Chondrocyte (in vitro differentiated cells): ENCODE measurements at places on chromosomes 12 and 14. TPM values are rescaled to one million over a fixed set of nuclear protein-coding genes. Genes with fewer than 3 reads are reported as not detected.

DNA sequence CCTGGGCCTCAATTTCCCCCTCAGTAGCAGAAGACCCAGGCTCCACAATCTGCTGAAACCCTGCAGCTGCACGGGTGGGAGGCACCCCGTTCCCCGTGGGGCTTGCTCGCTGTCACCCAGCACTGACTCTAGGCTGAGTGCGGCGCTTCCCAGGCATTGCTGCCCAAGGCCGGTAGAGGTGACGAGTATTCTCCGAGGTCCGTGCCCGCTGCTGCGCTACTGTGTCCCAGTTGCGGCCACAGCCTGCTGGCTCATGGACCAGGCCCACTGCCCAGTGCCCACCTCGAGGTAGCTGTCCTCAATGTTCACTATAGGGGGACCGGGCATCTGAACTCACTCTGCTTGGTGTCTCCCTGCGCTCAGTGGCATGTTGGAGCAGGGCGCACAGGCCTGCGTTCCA, 74.7 kb downstream of the GSC start:
- no peaks in the 10 kb centered on the region for H3K36me3 ChIP-seq
- no peak overlapping the region for H3K27ac ChIP-seq
- DNase-seq: no peak
- H3K27me3 ChIP-seq: peaks cover 12% of the 10 kb centered on the region

VRTN gene
- total RNA-seq: not detected in 3 replicates

DNA sequence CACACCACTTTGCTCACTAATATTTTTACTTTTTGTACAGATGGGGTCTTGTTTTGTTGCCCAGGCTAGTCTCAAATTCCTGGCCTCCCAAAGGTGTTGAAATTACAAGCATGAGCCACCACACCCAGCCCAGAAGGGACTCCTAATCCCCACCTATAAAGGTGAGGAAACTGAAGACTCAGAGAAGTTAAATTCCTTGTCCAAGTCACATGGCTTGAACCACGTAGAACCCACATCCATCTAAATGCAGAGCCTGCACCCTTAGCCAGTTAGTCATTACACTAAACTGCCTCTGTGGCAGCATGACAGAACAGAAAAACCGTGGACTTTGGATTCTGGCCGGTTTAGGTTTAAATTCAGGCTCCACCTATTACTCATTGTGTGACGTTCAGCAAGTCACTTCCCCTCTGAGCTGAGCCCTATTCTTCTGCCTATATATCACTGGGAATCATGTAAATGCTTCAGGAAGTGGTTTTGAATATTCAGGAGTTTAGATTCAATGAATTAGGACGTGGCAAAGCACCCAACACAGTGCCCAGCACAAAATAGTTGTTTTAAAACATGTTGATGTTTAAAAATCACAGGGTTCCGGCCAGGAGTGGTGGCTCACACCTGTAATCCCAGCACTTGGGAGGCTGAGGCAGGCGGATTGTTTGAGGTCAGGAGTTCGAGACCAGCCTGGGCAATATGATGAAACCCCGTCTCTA, 3.0 kb upstream of the CORO1C start:
- DNase-seq: no peak
- peak overlapping the region; percentile 90 for H3K27ac ChIP-seq
- H3K27me3 ChIP-seq: no peaks in the 10 kb centered on the region
- H3K4me1 ChIP-seq: peaks cover 17% of the 10 kb centered on the region
- no peak overlapping the region for H3K4me3 ChIP-seq
- no peaks in the 10 kb centered on the region for H3K36me3 ChIP-seq

LRFN5 gene
- total RNA-seq: 0.10 TPM in 1 of 3 replicates, not detected in the others

TUBA1A gene
- total RNA-seq: 431 to 551 TPM (median 437 TPM) in 3 replicates

LRTM2 gene
- total RNA-seq: not detected in 3 replicates

DNA sequence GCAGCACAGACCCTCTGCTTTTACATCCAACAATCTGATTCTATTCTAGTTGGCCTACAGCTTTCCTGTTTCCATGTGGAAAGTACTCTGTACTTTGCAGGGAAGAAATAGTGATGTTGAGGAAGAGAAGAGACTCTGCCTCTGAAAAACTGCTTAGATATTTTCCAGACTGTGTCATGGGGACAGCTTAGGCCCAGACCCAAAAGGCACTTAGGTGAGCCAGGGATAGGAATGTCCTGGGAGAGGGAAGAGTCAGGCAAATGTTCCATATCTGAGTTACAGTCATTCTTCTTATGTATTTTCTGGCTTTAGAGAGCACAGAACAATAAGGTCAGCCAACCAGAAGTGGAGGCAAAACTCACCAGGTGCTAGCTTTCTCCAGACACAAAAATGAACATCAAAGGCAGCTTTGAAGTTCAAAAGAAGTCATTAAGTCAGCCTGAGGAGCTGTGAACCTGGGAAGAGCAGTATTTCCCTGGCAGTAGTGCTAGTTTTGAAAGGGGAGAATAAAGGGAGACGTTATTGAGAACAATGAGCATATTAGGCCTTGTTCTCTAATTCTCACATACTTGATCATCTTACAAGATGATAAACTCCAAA, 199.7 kb upstream of the LMNTD1 start:
- H3K27ac ChIP-seq: no peak overlapping the region
- no peaks in the 10 kb centered on the region for H3K4me1 ChIP-seq
- DNase-seq: no peak

GRCh38 chr14:84591827-84592445, 938.0 kb upstream of the FLRT2 start:
- DNase-seq: no peak
- no peaks in the 10 kb centered on the region for H3K36me3 ChIP-seq
- no peak overlapping the region for H3K27ac ChIP-seq
- no peaks in the 10 kb centered on the region for H3K27me3 ChIP-seq
- no peak overlapping the region for H3K4me3 ChIP-seq

DNA sequence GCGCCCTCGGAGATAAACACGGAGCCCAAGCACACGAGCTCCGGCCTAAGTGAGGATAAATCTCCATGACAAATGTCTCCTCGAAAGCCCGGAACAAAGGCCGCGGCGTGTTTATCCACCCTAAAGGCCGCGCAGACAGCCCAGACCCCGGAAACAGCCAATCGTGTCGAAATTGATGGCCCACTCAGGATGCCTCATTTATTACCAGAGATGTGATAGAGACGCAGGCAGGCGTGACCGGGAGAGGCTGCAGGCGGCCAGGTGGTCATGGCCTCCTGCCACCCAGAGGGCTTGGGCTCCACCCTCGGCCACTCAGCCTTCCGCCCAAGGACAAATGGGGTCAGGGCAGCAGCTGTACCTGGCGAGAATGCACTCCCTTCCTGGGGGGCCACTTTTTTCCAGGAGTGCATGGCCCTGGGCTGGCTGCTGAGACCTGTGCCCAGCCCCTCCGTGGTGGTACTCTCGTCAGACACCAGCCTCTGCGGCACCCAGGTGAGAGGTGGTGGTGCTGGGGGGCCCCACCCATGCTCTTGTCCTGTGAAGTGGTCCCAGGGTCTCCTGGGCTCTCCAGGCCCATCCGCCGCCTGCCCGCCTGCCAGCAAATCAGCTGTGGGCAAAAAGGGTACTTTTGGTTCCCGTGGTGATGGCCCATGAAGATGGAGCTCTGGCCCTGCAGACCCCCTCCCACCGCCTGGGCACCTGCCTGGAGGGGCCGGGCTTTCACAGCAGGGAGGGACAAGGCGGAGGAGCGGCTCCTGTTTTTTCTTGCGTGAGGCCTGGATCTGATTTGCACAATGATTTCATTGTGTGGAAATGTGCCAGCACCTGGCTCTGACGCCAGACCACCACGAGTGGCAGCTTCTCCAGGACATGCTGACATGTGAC, 211.5 kb upstream of the C14orf180 start:
- no peaks in the 10 kb centered on the region for H3K4me1 ChIP-seq
- DNase-seq: peak; percentile 86
- H3K27ac ChIP-seq: no peak overlapping the region
- H3K4me3 ChIP-seq: no peak overlapping the region

- no peak overlapping the region for H3K4me3 ChIP-seq
- DNase-seq: no peak
- no peaks in the 10 kb centered on the region for H3K27me3 ChIP-seq
- H3K27ac ChIP-seq: no peak overlapping the region
- peaks cover 11% of the 10 kb centered on the region for H3K4me1 ChIP-seq
These were observed 16.4 kb upstream of the GSG1 start for GRCh38 chr12:13119826-13120225.

KIAA0586 gene
- 14.0 to 25.6 TPM (median 14.5 TPM) in 3 replicates for total RNA-seq

DNA sequence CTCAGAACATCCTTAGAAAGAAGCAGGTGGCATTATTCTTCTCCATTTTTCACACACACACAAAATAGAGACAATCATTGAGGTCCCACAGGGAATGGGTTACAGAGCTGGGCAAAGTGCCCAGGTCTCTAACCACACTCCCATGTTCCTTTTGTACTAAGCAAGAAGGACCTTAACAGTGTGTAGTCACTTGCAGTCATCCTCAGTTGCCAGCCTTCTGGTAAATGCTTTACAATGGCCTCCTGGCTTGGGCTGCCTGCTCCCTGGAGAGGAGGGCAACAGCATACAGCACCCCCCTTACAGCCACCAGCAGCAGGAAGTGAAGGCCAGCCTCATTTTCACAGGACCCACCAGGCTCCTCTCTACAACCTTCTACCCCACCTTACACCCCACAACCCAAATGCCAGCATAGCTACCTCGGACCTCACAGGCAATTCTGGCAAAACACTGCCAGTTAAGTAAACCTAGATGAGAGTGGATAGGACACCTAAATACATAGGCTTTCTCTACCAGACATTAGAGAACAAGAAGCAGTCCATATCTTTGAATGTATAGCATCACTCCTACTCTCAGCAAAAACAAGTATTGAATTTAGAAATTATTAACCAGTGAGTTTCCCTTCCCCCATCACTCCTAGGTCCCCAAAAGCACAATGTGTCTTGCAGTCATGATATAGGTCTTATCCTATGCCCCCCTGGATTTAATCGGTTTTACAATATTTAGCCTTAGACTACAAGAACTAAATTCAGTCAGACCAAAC, 88.1 kb downstream of the PPP2R5E start:
- no peak for DNase-seq
- no peaks in the 10 kb centered on the region for H3K27me3 ChIP-seq
- H3K4me1 ChIP-seq: peaks cover 14% of the 10 kb centered on the region
- no peak overlapping the region for H3K4me3 ChIP-seq
- H3K36me3 ChIP-seq: no peaks in the 10 kb centered on the region

DNA sequence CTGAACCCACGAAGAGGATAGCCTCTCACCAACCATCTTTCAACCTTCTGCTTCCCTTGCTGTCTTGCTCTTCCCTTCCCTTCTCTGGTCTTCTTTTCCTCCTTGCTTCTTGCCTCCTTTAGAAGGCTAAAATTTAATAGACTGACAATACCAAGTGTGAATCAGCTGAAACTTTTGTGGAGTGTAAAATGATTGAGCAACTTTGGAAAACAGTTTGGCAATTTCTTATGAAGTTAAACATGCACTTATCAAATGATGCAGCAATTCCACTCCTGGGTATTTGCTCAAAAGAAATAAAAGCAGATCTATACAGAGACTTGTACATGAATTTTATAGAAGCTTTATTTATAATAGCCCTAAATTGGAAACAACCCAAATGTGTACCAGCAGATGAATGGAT, 3.3 kb upstream of the KRT86 start:
- no peak overlapping the region for H3K27ac ChIP-seq
- no peak for DNase-seq
- H3K36me3 ChIP-seq: no peaks in the 10 kb centered on the region
- peaks cover 13% of the 10 kb centered on the region for H3K27me3 ChIP-seq
- H3K4me1 ChIP-seq: peaks cover 9% of the 10 kb centered on the region

DNA sequence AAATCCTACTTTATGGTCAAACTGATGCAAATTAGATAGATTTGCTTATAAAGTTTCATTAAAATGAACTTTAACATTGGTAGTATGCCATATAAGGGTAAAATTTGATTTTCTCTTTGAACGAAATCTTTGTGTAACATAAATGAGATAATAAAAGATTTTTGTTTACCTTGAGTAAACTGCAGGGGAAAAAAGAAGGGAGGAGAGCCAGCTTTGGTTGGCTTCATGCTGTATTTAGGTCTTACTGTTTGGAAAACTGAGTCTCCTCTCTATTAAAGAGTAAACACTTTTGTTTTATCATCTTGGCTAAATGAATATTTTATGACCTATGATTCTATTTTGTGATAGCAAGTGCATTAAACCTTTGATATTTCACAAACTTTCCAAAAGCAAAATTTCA, 267.6 kb downstream of the IPO8 start:
- H3K27ac ChIP-seq: no peak overlapping the region
- no peak for DNase-seq
- no peaks in the 10 kb centered on the region for H3K4me1 ChIP-seq
- no peaks in the 10 kb centered on the region for H3K36me3 ChIP-seq

DDN gene
- 0.10 to 0.74 TPM (median 0.72 TPM) in 3 replicates for total RNA-seq

DNA sequence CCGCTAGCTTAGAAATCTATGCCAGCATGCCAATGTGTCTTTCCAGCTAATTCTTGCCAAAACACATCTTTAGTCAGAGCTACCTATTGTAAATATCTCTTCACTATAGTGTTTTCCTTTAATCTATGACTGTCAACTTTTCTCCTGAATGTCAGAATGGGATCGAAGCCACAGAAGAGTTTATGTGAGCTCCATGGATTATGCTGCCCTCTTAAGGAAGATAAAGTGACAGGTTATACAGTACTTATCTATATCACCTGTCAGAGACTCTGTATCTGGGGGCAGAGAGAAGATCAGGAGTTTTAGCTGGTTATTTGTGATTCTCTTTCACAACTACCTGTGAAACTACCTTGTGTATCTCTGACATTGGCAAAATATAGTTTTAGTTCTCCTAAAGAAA, 204.3 kb upstream of the SEL1L start:
- no peak for DNase-seq
- no peak overlapping the region for H3K27ac ChIP-seq
- H3K27me3 ChIP-seq: no peaks in the 10 kb centered on the region
- H3K4me1 ChIP-seq: no peaks in the 10 kb centered on the region
- no peaks in the 10 kb centered on the region for H3K36me3 ChIP-seq

DPPA3 gene
- not detected in 3 replicates for total RNA-seq
